ENCODE measurements at places on chromosomes 1 and 21.

- no peak for DNase-seq
Measured at GRCh38 chr1:224192082-224192788, 9.2 kb downstream of the DEGS1 start.

- DNase-seq: no peak
Measured at GRCh38 chr1:116019653-116020253, 43.4 kb downstream of the SLC22A15 start.

GRCh38 chr1:246492611-246493245, 14.4 kb downstream of the SMYD3 start:
- no peak for DNase-seq

- DNase-seq: no peak
Measured at GRCh38 chr1:6278263-6278662, 17.4 kb upstream of the GPR153 start.
